ENCODE measurements at places on chromosomes 5 and 9.

GRCh38 chr9:137511758-137512463, 38.3 kb downstream of the PNPLA7 start:
- DNase-seq: no peak

- no peak for DNase-seq
Observed at GRCh38 chr5:53319315-53319714, 161.1 kb upstream of the FST start.

DNA sequence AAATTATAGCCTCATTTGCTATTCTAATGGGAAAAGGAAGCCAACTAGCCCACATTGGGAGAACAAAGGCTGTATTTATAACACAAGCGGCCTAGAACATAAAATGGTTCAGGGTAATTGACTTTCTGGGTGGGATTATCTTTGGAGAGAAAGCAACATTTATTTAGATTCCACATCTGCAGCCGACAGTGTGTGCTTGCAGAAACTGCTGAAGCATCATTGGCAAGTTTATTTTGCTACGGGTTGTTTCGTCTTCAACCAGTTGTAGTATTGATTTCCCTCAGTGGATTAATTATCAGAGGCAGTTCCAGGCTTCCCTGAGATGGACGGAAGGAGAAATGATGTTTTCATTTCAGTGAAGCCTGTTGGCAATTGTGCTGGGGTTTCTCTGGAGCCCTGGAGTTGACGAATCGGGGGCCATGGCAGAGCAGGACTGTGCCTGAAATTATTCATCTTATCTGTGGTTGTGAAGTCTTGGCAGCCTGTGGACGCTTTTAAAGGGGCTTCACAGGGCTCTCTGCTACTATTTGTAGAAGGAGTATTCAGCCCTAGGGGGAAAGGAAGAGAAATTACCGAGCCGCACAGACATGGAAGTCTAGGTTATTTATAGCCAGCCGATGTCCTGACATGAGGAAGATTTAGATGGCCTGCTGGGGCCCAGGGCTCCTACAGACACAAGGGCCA, 290.6 kb upstream of the IRX4 start:
- DNase-seq: no peak

DNA sequence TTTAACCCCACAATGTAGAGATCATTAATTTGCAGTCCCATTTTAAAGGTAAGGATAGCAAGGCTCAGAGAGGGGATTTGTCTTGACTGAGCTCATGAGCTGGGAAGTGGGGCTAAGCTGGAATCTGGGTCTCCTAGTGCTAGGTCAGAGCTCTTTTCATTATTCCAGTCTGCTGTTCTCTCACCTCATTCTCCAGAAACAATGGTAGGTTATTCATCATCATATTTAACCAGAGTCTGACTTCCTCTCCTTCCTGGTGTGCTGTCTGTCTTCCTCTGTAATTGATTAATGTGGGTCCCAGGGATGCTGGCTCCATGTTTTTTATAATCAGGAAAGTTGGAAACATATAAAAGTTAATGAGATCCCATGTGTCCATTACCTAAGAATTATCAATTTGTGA, 20.6 kb downstream of the C9orf43 start:
- DNase-seq: no peak

DNA sequence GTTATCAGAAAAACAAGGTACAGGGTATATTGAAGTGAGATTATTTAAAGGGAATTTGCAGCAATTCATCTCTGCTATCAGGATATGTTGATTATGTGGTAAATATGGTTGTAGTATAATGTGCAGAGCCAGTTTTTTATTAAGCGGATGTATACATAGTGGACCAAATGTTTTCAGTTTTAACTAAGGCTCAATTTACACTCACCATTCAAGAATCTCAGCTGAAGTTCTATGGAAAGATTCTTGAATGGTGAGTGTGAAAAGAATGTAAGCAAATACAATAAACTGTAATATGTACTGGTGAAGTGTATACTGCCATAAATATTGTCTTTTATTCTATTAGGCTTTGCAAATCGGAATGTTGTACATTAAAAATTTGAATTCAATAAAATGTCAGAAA, 895.9 kb upstream of the CDH10 start:
- no peak for DNase-seq
